ENCODE measurements at places on chromosomes 12 and 14. TPM values are rescaled to one million over a fixed set of nuclear protein-coding genes. Genes with fewer than 3 reads are reported as not detected.

GRCh38 chr12:26149968-26150500, 25.2 kb upstream of the BHLHE41 start:
- no peak overlapping the region for H3K27ac ChIP-seq
- H3K4me3 ChIP-seq, result no peak overlapping the region
- DNase-seq, result no peak
- H3K27me3 ChIP-seq, result no peaks in the 10 kb centered on the region
- H3K36me3 ChIP-seq, result no peaks in the 10 kb centered on the region

- H3K27ac ChIP-seq, result peak overlapping the region; percentile 92
- H3K36me3 ChIP-seq, result peaks cover 62% of the 10 kb centered on the region
- peak overlapping the region; percentile 96 for H3K4me3 ChIP-seq
Observed at GRCh38 chr12:56315249-56315621, 553 bp downstream of the CNPY2 start.

DNA sequence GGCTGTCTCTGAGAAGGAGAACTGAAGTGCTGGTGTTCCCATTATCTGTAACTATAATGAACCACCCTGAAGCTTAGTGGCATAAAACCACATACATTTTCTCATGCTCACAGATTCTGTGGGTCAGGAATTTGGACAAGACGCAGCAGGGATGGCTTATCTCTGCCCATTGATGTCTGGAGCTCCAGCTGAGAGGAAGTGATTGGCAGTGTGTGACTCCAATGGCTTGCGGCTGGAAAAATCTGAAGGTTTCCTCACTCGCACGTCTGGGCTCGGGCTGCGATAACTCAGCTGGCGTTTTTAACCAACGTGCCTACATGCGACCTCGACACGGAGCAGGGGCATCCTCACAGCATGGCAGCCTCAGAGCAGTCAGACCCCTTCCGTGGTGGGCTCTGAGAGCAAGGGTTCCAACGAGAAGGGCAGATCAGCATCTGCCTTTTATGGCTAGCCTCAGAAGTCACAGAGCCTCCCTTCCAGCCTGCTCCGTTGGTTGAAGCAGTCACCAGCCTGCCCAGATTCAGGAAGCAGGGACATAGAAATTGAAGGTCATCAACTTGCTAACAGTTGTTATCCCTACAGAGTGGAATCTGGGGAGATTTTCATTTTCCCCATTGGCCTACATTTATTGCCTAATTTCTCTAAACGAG, 143.3 kb upstream of the BCL2L14 start:
- no peak overlapping the region for H3K4me3 ChIP-seq
- H3K36me3 ChIP-seq, result no peaks in the 10 kb centered on the region
- H3K4me1 ChIP-seq, result no peaks in the 10 kb centered on the region
- H3K27ac ChIP-seq, result no peak overlapping the region

DNA sequence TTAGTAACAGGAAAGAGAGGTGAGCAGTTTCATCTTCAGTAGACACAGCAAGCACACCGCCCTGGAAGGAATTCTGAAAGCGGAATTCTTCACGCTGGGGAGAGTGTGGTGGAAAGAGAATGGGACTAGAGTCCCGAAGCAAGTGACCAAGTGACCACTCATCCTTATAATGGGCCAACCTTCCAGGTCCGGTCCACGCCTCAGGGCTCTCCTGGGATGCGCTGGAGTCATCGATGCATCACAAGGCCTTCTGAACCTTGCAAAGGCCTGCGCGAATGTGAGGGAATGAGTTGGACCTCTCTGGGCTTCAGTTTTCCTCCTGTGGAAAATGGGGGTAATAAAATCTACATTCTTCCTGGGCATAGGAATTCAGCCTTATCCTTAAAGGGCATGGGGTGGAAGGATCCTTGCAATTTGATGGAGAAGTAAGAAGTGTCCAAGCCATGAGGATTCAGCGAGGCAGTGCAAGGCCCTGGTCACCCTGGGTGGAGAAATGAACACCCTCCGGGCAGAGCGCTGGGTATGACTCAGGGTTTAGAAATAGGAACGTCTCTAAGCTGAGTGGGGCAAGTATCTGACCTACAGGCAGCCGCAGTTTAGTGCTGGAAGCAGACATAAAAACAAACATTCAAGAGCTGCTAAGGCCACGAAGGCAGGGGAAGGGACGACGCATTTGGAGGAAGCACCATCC, 97.7 kb downstream of the SETD3 start:
- no peaks in the 10 kb centered on the region for H3K4me1 ChIP-seq
- no peaks in the 10 kb centered on the region for H3K36me3 ChIP-seq
- peaks cover 76% of the 10 kb centered on the region for H3K27me3 ChIP-seq

- no peak overlapping the region for H3K27ac ChIP-seq
- no peak for DNase-seq
- no peaks in the 10 kb centered on the region for H3K4me1 ChIP-seq
- no peaks in the 10 kb centered on the region for H3K36me3 ChIP-seq
- H3K4me3 ChIP-seq, result no peak overlapping the region
Observed at GRCh38 chr12:18576648-18577047, 161.2 kb downstream of the PLCZ1 start.

GLI1 gene
- total RNA-seq, result 0.45 TPM

UTP20 gene
- 23.2 TPM for total RNA-seq

LHX5 gene
- not detected for total RNA-seq

AVPR1A gene
- 2.9 TPM for total RNA-seq
